ENCODE measurements at places on chromosomes 6 and 20. TPM values are rescaled to one million over a fixed set of nuclear protein-coding genes. Genes with fewer than 3 reads are reported as not detected.

Gene ADGRF4
- 9.2 TPM for total RNA-seq

Gene F13A1
- 8.5 TPM for total RNA-seq

Gene OR12D3
- total RNA-seq, result not detected

Gene HLA-DQA1
- total RNA-seq, result not detected

Gene PACRG
- total RNA-seq, result 0.32 TPM

Gene SEMG1
- not detected for total RNA-seq

Gene ALDH5A1
- total RNA-seq, result 16.8 TPM

Gene SIRPG
- not detected for total RNA-seq
